PC-9 (cell line): ENCODE measurements at places on chromosomes 2 and 18.

- H3K4me3 ChIP-seq = no peak overlapping the region
- H3K4me1 ChIP-seq = peaks cover 41% of the 10 kb centered on the region
- H3K36me3 ChIP-seq = no peaks in the 10 kb centered on the region
- no peak for DNase-seq
- no peak overlapping the region for H3K27ac ChIP-seq
- no peaks in the 10 kb centered on the region for H3K27me3 ChIP-seq
These were observed 146.8 kb downstream of the SEPTIN10 start for GRCh38 chr2:109466674-109467575.

DNA sequence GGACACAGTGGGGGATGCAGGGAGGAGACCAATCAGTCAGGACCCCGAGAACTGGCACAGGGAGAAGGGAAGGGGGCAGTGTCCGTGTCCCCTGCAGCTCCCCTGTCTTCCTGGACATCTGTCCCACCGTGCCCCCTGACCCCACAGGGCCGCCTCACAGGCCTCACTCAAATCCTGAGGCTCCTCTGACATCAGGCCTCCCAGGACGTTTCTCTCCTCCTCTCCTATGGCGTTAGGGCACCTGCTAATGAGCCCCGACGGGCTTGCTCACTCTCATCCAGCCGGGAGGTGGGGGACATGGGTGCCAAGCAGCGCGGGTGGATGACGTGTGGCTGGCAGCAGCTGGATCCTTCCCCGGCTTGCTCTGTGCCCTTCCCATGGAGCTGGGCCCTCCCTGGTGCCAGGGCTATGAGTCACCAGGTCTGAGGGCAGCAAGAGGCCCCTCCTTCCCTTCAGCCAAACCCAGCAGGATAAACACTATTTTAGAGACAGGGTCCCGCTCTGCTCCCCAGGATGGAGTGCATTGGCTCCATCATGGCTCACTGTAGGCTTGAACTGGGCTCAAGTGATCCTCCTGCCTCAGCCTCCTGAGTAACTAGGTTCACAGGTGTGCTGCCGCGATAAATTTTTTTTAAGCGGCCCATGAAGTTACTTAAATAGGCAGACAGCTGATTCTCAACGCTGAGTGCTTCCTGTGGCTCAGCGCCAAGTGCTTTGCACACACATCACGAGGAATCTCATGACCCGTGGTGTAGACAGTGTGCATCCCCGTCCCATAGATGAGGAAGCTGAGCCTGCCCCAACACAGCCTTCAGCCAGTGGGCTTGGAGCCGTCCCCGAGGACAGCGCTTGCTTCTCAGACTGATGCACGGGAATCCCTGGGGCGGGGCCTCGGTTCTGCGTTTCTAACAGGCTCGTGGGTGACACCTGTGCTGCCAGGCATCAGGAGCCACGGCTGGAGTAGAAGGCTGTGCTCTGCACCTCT, 64.5 kb upstream of the HDAC4 start:
- DNase-seq = peak; percentile 64
- peaks cover 97% of the 10 kb centered on the region for H3K27me3 ChIP-seq
- no peak overlapping the region for H3K4me3 ChIP-seq
- H3K36me3 ChIP-seq = no peaks in the 10 kb centered on the region
- no peak overlapping the region for H3K27ac ChIP-seq
- H3K4me1 ChIP-seq = no peaks in the 10 kb centered on the region

- H3K27ac ChIP-seq = peak overlapping the region; percentile 59
- H3K4me3 ChIP-seq = peak overlapping the region; percentile 7; the same call in 1 of the 2 replicates
- no peaks in the 10 kb centered on the region for H3K36me3 ChIP-seq
- DNase-seq = no peak
These were observed 35.3 kb downstream of the SPRED2 start for GRCh38 chr2:65397122-65397521.

DNA sequence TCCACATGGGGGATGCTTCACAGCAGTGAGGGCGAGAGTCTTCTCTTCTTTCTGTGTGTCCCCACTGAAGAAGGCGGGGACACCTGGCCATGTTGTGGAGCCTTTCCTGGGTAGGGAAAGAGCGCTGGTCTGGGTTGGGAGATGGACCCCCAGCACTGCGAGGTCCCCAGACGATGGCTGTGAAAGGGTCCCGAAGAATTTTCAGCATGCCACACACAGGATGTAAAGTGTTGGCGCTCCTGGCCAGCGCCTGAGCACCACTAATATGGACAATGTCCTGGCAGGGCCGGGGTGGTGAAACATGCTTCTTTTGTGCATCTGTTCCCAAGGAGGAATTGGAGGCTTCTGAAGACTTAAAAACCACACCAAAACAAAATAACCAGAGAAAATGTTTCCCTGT, 77.2 kb downstream of the GLI2 start:
- peaks cover 42% of the 10 kb centered on the region for H3K27me3 ChIP-seq
- no peak overlapping the region for H3K27ac ChIP-seq
- no peaks in the 10 kb centered on the region for H3K36me3 ChIP-seq
- DNase-seq = no peak
- no peak overlapping the region for H3K4me3 ChIP-seq

- no peaks in the 10 kb centered on the region for H3K27me3 ChIP-seq
- H3K27ac ChIP-seq = no peak overlapping the region
- no peak overlapping the region for H3K4me3 ChIP-seq
- H3K4me1 ChIP-seq = no peaks in the 10 kb centered on the region
These were observed 1271.7 kb downstream of the CNTNAP5 start for GRCh38 chr2:125296742-125297141.

GRCh38 chr2:160584972-160585494, 91.4 kb upstream of the RBMS1 start:
- DNase-seq = no peak
- H3K4me1 ChIP-seq = peaks cover 7% of the 10 kb centered on the region
- H3K27me3 ChIP-seq = no peaks in the 10 kb centered on the region
- H3K4me3 ChIP-seq = no peak overlapping the region

DNA sequence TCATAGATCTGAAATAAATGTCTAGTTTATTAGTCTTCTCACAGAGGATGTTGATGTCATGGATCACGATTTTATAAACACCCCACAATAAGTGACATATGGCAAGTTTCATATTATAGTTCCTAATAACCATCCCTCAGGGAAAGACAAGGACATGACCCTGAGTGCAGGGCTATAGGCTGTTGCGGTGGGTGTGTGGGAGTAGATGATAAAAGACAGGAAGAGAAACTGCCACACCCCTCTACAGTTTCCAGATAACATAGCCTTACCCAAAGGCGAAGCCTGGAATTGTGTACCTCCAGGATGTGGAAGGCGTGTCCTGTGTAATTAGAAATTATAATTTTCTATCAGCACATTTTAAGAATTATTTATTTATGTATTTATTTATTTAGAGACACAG, 2.4 kb upstream of the NEDD4L start:
- no peaks in the 10 kb centered on the region for H3K27me3 ChIP-seq
- peaks cover 11% of the 10 kb centered on the region for H3K4me1 ChIP-seq
- no peak overlapping the region for H3K27ac ChIP-seq
- no peak for DNase-seq
- H3K36me3 ChIP-seq = no peaks in the 10 kb centered on the region
- H3K4me3 ChIP-seq = no peak overlapping the region
